ENCODE measurements at places on chromosomes 16 and 17.

- no peak for DNase-seq
These were observed 15.2 kb downstream of the CHRNB1 start for GRCh38 chr17:7459961-7460545.

DNA sequence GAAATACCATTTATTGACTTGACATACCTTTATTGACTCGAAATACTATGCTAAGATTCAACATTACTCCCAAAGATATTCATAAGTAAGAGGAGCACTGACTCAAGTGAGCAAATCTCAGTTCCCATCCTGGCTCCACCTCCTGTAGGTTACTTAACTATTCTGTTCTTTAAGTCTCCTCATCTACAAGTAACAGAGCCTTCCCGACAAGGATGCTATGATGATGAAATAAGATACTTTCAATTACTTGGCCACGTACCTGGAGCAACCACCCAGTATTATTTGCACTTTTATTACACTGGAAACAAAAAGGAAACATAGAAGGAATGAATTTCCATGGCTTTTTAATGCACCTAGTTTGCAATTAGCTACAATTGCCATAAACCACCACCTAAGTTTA lies 16.3 kb downstream of the KANSL1 start:
- DNase-seq: no peak

- no peak for DNase-seq
These were observed 29.7 kb downstream of the ZFPM1 start for GRCh38 chr16:88482630-88483391.

DNA sequence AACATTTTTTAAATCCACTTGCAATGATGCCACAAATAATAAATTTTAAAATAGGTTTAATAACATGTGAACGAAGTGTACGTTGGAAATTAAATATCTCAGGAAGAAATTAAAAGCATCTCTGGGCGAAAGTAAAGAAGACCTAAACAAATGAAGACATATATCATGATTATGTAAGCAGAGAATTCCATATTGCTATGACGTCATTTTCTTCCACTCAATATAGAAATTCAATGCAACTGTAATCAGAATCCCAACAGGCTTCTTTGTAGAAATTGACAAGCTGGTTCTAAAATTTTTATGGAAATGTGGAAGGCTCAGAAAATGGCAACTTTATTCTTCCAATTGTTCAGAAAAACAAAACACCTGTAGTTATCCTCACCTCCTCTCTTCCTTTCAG lies 33.8 kb upstream of the RBFOX3 start:
- DNase-seq: no peak

DNA sequence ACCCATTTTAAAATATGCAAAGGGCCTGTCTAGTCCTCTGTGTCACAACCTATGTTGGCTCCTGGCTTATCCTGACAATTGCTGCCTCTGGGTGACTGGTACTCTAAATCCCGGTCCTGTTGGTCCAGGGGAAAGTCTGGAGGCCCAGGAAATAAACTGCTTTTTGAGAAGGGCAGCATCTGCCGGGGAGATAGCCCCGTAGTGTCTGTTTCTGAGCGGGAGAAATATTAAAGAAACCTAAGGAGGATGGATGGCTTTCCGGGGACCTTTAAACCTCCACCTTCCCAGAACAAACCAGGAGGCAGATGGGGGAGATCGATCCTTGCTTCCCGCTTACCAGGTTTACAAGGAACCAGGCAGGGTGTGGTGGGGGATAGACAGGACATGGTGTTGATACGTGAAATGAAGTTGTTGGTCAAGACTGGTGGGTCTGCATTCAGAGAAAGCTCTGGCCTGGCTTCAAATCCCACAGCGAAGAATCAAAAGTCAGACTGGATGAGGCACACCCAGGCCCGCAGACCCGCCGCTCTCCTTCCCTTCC lies 3.8 kb downstream of the HOXB2 start:
- DNase-seq: no peak

DNA sequence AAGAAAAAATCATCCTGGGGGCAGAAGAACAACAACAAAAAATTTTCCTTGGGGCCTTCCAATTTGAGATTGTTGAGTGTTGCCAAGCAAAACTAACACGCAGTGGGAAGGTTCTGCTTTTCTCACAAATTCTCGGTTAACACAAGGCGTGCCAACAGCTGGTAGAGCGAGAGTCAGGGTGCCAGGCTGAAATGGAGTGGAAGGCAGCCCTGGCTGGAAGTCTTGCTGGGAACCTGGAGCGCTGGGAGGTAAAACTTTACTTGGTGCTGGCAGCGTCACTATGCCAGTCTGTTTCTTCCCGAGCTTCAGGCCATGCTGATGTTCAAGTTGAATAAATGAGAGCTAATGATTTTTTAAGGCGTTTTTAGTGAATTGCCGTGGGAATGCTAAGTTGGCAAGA lies 189.4 kb downstream of the WWOX start:
- DNase-seq: no peak

DNA sequence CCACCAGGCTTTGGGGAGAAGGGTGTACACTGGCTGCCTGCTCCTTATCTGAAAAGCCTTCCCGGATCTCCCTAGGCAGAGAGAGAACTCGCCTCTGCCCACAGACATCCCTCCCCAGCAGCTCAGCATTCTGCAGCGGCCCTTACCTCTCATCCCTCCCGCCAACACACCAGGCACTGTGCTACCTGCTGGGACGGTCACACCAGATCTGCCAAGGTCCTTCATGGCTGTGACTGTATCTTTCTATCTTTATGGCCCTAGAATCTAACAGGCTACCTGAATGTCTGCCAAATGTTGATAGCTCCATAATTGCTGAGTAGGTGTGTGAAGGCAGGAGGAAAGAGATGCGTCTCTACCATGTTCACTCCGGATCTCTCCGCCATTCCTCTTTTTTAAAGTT lies 7.9 kb downstream of the TSNAXIP1 start:
- no peak for DNase-seq

DNA sequence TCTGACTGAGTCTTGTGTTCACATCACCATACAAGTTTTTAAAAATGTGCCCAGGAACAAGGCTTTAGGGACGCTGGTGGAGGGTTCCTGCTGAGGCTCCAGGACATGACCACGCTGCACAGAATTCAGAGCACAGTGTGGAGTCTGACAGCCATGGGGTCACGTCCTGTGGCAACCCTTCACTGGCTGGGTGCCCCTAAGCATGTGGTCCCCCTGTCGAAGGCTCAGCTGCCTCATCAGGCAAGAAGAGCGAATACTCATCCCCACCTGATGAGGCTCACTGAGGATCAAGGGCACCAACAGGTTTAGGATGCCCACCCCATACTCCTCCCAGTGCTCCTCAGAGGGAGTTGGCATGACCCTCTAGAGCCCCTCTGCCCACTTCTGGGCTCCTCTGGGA lies 5.9 kb downstream of the PNMT start:
- no peak for DNase-seq

- no peak for DNase-seq
These were observed 173.1 kb upstream of the IRX3 start for GRCh38 chr16:54459509-54460262.

GRCh38 chr16:56738221-56738620 lies 8.3 kb downstream of the NUP93 start:
- DNase-seq: no peak

GRCh38 chr16:8818504-8819270 lies 21.0 kb downstream of the PMM2 start:
- no peak for DNase-seq

GRCh38 chr17:64187093-64187895 lies 57.4 kb upstream of the ERN1 start:
- DNase-seq: no peak

DNA sequence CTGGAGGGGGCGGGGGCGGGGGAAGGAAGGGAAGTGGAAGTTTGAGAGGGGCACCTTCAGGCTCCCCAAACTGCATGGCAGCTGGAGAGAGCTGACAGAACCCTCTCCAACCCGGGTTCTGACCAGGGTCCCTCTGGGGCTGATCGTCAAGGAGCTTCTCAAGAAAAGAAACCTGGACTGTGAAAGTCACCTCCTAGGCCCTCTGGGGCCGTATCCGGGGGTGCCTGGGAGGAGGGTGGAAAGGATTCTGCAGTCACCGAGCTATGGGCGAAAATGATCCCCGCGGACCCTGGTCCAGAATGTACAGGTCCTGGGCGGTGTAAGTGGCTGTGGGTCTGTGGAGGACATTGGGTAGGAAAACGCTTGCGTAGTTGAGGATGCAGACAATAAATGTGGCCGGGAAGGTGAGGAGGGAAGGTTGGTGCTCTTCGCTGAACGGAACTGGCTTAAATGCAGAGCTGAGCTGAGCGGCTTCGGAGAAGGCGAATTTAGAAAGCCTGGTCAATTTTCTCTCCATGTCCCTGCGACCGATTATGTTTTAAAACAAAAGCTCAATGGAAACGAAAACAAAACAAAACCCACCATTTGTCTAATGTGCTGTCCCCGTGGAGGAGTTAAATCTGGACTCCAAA lies 3.6 kb upstream of the LHX1 start:
- DNase-seq: no peak

All from stimulated activated CD4-positive, alpha-beta T cell treated with anti-CD3 and anti-CD28 coated beads, Interleukin-1b, Interleukin-23, amount 100 ng/mL, for 4 hours (primary cell).